Hematopoietic multipotent progenitor cell treated with erythropoietin and hydrocortisone succinate and interleukin-3 and kit ligand, for 17 days (in vitro differentiated cells): ENCODE measurements at places on chromosomes 12 and 14.

DNA sequence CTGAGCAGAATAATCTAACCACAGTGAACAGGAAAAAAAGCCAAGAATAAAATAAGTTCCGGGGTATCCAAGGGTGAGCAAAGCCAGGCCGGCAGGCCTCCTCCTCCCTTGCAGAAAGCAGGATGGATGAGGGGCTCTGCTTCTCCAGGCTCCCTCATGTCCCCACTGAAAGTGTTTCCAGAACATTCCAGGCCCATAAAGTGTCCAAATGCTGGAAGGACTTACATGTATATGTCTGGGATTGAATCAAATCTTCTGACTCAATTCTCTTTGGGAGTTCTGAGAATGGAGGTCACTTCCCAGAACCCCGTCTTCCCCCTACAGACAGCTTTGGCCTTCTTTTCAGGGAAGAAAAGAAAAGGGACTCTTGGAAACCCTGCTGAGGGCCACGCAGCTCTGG is 25.0 kb upstream of the BDKRB1 start:
- no peak for DNase-seq

GRCh38 chr12:108568338-108569154 is 6.2 kb downstream of the ISCU start:
- DNase-seq, result no peak

GRCh38 chr12:123671876-123672275 is 963 bp downstream of the TCTN2 start:
- DNase-seq, result no peak

GRCh38 chr12:24738441-24738840 is 210.5 kb downstream of the BCAT1 start:
- no peak for DNase-seq

DNA sequence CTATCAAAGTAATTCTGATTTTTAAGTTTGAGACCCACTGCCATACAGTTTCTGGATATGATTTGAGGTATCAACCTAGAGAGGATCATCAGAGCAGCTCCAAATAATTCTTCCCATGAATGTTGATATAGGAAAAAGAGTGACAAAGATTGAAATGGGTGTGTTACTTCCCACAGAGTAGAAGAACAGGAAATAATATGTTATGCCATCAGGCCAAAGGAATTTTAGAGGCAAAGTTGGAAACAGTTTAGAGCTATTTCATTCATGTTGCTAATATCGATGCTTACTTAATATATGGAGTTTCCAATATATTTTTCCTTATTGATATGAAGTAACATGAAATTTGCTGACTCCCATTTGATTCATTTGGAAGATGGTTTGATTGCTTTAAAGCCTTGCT is 8.9 kb upstream of the MSRB3 start:
- no peak for DNase-seq

GRCh38 chr12:80419644-80420043 is 24.4 kb upstream of the PTPRQ start:
- no peak for DNase-seq

- DNase-seq, result no peak
Measured at GRCh38 chr12:26153421-26154154, 28.8 kb upstream of the BHLHE41 start.

DNA sequence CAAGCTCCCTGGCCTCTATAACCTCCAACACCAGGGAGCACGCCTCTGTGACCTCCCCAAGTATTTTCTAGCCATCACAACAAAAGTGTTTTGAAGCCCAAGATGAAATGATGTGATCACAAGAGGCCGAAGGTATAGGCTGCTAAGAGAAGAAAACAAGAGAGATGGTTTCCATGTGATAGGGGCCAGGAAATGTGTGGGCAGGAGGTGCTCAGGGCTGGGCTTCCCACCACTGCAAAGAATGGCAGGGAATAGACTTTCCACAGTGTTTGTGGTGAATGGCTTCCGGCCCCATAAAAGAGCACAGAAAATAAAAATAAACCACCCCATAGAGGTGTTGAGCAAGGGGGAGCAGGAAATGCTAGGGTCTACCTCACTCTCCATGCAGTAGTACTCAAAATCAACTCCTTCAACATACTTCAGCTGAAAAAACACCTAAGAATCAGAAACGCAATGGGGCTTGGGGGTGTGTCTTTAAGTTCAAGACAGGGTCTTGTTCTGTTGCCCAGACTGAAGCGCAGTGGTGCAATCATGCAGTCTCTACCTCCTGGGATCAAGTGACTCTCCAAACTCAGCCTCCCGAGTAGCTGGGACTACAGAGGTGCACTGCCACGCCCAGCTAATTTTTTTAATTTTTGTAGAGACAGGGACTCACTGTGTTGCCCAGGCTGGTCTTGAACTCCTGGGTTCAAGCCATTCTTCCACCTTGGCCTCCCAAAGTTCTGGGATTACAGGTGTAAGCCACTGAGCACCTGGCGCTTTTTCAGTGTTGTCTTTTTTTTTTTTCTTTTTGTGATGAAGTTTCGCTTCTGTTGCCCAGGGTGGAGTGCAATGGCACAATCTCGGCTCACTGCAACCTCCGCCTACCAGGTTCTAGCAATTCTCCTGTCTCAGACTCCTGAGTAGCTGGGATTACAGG is 27.1 kb downstream of the DAD1 start:
- DNase-seq, result no peak

DNA sequence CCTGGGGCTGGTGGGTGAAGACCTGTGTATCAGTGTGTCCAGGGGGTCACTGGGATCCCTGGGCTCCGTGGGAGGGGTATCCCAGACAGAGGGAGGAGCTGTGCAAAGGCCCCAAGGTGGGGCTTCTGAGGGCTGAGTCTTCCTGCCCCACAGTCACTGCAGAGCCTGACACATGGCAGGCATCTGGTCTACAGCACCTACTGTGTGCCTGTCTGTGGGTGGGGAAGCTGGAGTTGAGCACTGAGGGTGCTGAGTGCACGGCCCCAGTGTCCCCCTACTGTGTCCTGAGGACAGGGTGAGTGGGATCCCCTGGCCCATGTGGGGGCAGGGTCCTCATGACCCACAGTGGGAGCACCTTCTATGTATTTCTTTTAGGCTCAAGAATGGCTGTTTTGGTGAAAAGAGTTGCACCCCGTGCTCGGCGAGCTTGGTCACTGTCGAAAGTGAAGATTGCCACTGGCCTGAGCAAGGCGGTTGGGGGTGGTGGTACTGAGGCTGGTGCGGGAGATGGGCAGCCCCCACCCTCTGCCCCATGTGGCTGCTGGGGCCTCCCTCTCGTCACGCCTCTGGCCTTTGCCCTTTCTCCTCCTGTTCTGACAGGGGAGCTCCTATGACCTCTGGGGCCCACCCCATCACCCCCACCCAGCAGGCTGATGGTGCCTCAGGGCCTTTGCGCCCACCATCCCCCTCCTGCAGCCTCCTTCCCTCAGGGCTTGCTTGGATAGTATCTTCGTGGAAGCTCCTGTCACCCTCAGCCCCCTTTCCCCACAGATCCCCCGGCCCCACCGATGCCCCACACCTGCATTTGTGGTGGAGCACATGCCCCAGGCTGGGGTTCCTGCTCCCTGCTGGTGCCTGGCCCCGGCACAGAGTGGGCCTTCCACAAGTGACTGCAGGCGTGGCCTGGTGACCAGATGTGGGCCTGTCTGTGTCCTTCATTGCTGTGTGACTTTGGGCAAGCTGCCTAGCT is 55.8 kb downstream of the BEGAIN start:
- DNase-seq, result no peak

DNA sequence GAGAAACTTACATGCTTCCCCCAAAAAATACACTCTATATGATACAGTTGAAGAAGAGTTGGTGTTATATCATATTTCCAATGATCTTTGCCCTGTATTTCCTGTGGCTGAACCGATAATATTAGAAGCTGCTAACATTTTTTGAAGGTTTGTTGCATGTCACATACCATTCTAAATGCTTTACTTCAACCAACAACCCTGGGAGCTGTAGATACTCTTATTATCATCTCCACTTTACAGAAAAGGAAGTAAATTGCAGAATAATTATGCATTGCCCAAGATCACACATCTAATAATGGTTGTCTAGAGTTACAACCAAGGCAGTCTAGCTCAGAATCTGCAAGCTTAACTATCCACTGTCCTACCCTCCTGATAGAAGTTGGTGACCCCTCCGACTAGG is 182.8 kb downstream of the NUAK1 start:
- no peak for DNase-seq

DNA sequence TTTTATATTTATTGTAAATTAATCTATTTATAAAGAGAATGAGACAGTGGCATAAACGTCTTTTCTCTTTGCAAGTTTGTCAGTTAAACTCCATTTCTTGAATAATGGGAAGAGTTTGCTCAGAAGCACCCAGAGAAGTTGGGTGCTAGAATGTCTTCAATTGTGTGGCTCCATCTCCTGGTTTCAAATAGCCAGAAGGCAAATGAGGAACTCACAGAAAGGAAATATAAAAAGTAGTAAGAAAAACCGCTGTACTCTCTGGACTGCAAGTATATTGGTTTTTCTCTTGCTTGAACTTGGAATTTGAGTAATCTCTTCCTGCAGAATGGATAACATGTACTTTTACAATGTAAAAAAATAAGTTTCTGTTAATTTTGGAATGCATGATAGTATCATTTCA is 217.5 kb downstream of the DPY19L2 start:
- no peak for DNase-seq

GRCh38 chr14:87304404-87304803 is 688.6 kb downstream of the GALC start:
- DNase-seq, result no peak
